ENCODE measurements at places on chromosomes 12 and 14.

GRCh38 chr12:46921764-46922133 is 96.0 kb upstream of the SLC38A4 start:
- peak; percentile 85 for DNase-seq

DNA sequence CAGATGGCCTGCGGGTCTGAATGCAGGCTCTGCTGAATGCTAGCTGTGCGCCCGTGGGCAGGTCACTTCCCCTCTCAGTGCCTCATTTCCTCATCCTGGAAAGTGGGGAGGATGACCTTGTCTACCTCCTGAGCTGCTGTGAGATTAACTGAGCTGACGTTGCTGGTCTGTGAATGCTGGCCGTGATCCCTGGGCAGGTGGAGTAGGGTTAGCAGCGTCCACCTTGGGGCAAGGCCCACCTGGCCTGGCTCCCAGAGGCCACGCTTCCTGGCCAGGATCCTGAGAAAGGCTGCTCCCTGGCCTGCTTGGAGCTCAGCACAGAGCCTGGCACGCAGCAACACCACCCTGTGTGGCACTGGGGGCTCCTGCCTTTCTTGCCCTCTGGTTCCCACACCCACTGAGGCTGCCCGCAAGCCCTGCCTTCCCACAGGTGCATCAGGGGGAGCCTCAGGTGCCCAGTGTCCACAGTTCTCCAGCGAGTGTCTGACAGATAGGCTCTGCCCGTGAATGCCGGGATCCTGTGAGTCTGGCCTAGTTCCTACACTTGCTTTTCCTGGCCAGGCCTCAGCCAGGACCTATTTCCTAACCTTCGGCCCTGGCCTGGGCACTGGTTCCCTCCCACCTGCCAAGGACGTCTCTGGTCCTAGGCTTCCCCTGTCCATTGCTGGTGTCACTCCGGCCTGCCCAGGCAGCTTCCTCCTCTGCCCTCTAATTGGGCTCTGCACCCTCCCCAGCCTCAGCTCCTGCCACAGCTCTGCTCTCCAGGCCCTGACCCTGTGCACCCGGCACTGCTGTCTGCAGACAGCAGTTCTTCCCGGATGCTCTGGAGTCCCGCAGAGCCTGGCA is 37.2 kb upstream of the TDRD9 start:
- DNase-seq: no peak

DNA sequence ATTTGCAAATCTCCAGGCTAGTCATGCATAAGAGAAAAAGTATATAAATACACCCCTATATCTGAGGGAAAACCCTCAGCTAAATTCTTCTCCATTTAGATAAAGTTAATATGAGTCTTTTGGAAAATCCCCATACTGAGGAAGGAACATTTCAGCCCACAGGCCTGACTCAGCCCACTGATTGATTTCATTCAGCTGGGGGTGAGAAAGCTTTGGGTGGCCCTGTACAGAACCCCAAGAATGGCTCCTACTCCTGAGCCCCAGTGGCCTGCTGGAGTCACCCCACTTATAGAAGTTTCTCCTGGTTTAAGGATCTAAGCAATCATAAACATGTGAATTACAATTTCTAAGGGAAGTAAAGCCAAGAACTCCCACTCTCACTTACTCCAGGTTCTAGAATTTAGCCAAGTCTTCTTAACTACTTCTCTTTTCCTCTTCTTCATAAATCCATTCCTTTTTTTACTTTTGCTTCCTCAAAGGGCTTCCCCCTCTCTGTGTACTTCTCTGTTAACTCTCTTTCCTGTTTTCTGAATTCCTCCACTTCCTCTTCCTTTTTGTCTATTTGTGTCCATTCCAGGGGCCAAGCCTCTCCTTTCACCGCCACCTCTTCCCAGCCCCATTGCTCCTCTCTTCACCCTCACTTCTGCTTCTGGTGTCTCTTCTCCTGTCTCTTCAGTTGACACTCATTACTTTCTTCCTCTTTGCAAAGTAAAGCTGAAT is 21.0 kb downstream of the RTN1 start:
- DNase-seq: no peak

DNA sequence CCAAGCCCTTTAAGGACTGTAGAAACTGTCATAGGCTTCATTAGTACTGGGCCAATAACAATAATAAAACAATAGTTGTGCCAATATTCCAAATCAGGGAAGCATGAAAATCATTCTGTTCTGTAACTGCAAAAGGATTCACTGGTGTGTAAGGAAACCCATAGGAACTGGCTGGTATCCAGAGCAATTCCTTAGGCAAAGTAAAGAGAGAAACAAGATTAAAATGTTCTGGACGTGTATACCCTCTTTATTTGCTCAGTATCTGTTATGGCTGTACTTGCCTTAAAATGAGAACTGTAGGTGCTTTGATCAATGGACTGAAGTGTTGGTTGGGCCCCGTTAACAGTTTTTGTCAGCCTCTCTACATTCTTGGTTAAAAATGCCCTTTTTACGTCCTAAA is 72.4 kb upstream of the STAC3 start:
- no peak for DNase-seq

Data from adipocyte (in vitro differentiated cells).